ENCODE measurements at places on chromosomes 4 and X. TPM values are rescaled to one million over a fixed set of nuclear protein-coding genes. Genes with fewer than 3 reads are reported as not detected.

RHOXF2B gene
- not detected for total RNA-seq

FHDC1 gene
- total RNA-seq, result 5.0 TPM

GPRIN3 gene
- 2.3 TPM for total RNA-seq

DGAT2L6 gene
- not detected for total RNA-seq

TMSB15B gene
- 1.2 TPM for total RNA-seq

XPNPEP2 gene
- 5.2 TPM for total RNA-seq

CCDC110 gene
- total RNA-seq, result 0.20 TPM

PARM1 gene
- total RNA-seq, result 18.0 TPM

SMIM10L2A gene
- 3.5 TPM for total RNA-seq

UBA6 gene
- total RNA-seq, result 22.9 TPM

BEX2 gene
- 4.8 TPM for total RNA-seq

GPR78 gene
- total RNA-seq, result not detected

PNCK gene
- 0.63 TPM for total RNA-seq

FGB gene
- not detected for total RNA-seq

FREM3 gene
- total RNA-seq, result not detected

RENBP gene
- 28.8 TPM for total RNA-seq

CFAP99 gene
- not detected for total RNA-seq

AVPR2 gene
- 5.7 TPM for total RNA-seq

SSX3 gene
- not detected for total RNA-seq

SMAD1 gene
- total RNA-seq, result 33.9 TPM

VCX3B gene
- not detected for total RNA-seq

C4orf50 gene
- not detected for total RNA-seq

GDPD2 gene
- total RNA-seq, result 0.30 TPM

SORBS2 gene
- 64.0 TPM for total RNA-seq

HPGD gene
- 7.2 TPM for total RNA-seq

NALF2 gene
- total RNA-seq, result not detected

ATP2B3 gene
- not detected for total RNA-seq

GNRHR gene
- total RNA-seq, result not detected

BMP3 gene
- total RNA-seq, result 55.3 TPM

GRIA3 gene
- 0.60 TPM for total RNA-seq

DUSP9 gene
- total RNA-seq, result not detected

GABRG1 gene
- 0.59 TPM for total RNA-seq

Data from tibial nerve (tissue), 4 donors.